ENCODE measurements at places on chromosomes 5 and 9.

- DNase-seq, result no peak
Measured at GRCh38 chr5:149999866-150000255, 593 bp downstream of the TIGD6 start.

GRCh38 chr5:158519433-158520021, 580.2 kb downstream of the EBF1 start:
- no peak for DNase-seq

- no peak for DNase-seq
Measured at GRCh38 chr9:132864691-132865090, 13.4 kb downstream of the AK8 start.

GRCh38 chr5:19777363-19777762, 210.6 kb downstream of the CDH18 start:
- DNase-seq, result no peak

DNA sequence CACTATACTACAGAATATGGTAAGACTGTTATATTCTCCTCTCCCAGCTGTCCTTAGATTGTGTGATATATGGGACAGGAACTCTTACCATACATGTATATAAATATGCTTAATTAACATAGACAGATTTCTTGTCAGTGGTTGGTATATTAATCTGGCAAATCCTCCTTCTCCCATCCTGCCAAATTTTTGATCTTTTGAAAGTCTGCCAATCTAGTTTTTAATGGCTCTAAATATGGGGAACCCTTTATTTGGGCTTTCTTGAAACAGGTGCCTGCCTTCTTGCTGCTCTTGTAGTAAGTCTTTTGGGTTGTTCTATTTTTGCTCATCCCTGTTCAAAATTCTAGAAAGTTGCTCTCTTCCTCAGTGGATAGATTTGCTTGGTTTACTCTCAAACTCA, 63.5 kb downstream of the SPATA31D1 start:
- no peak for DNase-seq

- DNase-seq, result no peak
Measured at GRCh38 chr9:91770229-91770628, 179.8 kb downstream of the ROR2 start.

GRCh38 chr9:131335368-131335755, 45.8 kb downstream of the PLPP7 start:
- DNase-seq, result no peak

GRCh38 chr5:18394443-18394804, 760.2 kb downstream of the TAF11L14 start:
- DNase-seq, result no peak

- DNase-seq, result no peak
Measured at GRCh38 chr5:1936901-1937300, 54.2 kb upstream of the IRX4 start.

GRCh38 chr5:65555287-65555686, 7.7 kb downstream of the CENPK start:
- DNase-seq, result no peak

DNA sequence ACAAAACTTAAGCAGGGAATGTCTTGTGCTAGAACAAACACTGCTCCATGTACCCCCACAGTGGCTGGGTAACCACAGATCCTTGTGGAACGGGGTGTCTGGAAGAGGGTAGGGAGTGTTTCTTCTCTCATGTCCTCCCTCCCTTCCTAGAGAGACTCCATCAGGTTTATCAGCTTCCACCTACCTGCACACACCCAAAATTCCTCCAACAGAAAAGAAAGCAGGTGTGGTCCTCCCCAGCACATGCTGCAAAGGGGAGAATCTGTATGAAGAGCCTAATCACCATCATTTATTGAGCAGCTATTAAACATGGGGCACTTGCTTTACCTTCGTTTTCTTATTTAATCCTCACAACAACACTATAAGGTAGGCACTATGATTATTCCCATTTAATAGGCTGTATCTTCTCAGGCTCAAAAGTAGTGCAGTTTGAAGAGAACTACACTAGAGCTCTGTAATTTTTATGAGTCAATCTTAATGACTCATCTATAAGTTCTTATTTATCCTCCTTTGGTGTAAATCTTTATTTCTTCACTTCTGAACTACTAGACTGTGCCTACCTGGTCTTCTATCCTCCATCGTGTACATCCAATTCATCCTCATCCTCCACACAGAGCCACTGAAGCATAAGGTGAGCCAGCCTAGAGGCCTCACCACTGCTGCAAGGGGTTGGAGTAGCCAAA, 31.6 kb downstream of the C9orf40 start:
- DNase-seq, result no peak

- DNase-seq, result no peak
Measured at GRCh38 chr9:33277484-33277883, 12.6 kb downstream of the CHMP5 start.

- DNase-seq, result no peak
Measured at GRCh38 chr9:95826183-95826838, 49.2 kb upstream of the ERCC6L2 start.

DNA sequence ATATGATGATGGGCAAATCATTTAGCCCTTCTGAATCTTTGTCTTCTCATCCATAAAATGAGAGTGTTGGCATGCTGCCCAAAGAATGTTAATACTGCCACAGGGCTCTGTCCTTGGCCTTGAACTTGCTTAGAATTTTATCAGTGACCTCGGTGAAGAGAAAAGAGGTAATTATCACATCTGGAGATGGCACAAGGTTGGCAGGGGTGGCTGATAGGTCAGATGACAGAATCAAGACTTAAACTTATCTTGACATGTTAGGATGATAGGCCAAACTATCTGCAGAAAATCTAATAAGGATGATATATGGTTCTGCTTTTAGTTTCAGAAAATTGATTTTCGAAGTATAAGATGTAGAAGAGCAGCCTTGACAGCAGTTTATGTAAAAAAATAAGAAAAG, 599.1 kb upstream of the CLINT1 start:
- DNase-seq, result no peak
